ENCODE measurements at places on chromosomes 2 and 18. TPM values are rescaled to one million over a fixed set of nuclear protein-coding genes. Genes with fewer than 3 reads are reported as not detected.

GRCh38 chr2:48733067-48733503 is 22.4 kb downstream of the LHCGR start:
- DNase-seq = no peak

DNA sequence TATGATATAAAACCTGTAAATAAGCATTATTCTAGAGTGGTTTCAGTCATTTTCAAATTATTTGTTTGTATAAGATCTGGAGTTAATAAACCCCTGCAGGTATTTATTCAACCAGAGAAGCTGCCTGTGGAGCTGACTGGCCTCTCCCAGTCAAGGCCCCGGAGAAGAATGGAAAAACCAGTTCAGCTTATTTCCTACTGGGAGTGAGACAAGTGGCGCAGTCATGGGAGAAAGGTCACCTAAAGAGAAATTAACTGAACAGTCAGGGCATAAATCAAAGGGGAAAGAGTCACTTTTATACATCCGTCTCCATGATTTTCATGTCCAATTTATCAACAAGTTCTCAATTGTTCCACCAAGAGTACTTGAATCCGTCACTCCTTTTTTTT is 240.9 kb downstream of the RNF152 start:
- no peak for DNase-seq

DNA sequence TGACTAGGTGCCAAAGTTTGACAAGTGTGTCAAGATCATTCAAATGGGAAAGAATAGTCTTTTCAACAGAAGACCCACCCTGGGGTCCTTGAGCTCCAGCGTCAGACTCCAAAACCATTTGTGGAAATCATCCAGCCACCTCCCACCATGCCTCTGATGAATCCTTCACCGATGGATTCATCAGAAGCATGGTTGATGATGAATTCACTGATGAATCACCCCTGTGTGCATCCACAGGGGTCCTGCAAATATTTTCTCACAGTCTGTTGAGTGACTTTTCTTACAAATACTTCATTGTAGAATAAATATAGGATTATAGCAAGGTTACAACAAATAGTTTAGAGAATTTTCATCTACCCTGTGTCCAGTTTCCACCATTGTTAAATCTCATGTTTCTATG is 4.3 kb downstream of the UGT1A9 start:
- no peak for DNase-seq

DNA sequence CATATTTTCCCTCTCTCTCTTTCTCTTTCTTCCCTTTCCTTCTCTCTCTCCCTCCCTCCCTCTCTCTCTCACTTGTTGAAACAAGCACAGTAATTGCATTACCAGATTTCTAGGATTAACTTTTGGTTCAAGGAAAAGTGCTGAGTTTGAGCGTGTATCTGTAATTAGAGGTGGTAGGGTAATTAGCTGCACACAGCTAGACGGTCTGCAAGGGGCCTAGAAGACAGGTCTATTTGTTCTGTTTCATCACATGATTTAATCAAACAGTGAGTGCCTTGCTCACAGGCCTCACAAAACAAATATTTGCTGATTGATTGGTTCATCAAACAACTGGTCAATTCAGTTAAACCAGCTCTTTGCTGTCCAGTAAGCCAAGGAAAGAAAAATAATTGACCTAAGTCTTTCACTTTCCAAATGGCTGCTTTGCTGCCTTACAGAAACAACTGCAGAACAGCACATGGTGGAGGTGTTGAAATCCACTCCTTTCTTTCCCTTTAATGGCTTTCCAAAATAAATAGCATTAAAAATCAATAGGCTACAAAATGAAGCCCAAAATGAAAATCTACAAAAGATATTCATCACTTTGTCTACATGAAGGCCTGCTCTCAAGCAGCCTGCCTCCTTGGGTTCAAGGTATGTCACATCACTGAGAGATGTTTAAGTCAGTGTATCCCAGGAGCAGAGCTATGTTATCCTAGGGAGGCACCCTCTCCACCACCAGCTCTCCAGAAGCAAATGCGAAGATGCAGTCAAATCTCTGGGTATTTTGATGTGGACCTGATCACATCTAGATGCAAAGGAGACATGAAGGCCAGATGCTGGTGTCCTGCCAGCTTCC is 264.4 kb upstream of the SIX2 start:
- no peak for DNase-seq

- no peak for DNase-seq
Observed at GRCh38 chr2:204049635-204050034, 113.1 kb downstream of the ICOS start.

Gene GPBAR1
- polyA plus RNA-seq = 1.0 TPM

DNA sequence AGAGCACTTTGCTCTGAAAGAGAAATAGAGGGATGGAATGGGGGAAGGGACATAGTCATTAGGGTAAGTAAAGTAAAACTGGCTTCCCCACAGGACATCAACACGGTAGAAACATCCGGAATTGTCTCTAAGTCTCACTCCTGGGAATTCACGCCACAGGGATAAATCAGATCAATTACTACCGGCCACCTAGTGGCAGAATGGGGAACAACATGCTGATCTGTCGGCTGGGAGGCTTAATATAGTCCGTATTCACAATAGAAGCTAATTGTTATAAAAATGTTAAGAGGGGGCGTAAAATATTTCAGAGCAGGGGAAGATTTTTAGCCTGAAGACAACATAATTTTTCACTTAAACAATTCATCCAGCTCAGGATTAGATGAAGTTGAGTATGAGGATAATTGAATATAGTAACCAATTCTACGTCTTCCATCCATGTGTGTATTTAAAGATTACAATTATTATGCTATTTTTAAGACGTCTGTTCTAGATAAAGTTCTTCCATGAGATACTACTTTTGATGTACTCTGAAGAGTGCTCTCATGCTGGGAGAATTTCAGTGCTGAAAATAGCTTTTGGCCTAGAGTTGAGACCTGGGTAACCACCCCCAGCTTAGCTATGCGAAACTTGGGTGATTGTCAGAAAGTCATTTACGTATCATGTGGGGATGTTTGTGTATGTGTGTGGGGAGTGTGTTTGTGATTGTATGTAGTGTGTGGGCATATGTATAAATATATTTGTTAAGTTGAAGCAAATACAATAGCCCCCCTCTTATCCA is 65.7 kb downstream of the LRRTM1 start:
- DNase-seq = no peak

DNA sequence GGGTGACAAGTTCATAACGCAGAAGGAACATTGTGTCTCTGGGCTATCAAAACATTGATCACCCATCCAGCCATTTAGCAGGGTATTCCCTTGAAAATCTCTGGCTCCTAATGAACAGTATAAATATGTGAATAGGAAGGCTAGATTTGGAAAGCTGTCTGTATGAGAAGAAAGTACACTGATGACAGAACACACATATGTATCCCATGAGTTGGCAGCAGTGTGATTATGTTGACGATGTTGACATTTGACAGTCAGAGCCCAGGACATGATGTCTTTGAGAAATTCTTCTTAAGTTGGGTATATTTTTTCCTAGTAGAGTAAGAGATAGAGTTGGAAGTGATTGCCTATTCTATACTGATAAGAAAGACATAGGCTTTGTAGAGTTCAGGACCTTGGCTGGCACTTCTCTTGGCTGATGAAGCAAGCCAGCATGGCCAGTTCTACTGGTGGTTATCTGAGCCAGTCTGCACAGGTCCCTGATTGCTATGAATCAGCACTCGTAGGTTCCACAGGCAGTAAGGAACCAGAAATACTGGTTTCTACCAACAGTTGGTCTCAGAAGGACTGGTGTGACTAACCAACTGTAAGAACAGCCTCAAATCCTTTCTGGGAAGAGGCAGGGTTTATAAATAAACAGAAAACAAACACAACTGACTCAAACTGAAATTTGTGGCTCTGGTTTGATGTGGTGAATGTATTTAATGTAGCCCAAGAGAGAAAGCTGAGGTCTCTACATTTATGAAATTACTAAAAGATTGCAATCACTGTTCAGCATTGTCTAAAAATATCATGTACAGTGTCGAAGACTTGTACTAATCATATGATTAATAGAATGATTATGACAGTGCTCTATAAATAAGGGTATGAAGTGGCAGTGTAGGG is 43.9 kb upstream of the RAPH1 start:
- peak; percentile 77 for DNase-seq

Gene GRB14
- 1.1 TPM for polyA plus RNA-seq

DNA sequence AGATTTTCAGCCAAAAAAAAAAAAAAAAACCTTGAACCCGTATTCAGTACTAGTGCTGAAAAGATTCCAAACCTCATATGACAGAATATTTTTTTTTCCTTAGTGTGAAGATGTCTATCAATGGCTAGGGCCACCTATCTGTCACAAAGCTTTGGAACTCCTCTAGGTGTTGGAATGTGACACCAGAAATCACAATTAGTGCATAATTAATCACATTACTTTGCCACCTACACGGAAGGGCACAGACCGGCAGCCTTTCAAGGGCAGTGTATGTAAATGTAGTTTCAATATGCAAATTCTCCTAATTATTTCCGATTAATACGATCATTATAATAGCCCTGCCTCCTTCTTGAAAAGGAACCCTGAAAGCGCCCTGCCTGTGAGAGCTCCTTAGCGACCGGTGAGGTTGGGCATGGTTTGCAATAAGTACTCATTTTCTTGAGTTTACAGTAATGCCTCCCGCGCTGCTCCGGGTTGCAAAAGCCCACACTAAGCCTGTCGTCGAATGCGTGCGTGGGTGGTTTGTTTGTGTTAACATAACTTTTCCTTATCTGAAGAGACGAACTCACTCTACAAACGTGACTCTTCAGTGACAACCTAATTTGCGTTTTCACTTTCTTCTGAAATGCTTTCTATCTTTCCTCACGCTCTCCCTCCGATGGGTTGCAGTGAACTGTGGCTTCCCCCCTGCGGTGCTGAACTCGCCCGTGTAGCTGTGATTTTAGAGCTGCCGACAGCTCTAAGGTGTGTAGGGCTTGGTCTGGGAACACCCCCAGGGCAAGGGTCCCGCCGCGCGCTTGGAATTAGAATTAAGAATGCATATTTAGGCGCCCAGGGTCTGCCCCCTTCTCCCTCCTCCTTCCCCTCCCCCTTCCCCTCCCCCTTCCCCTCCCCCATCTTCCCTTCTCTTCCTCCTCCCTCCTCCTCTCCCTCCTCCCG is 765 bp upstream of the ID2 start:
- DNase-seq = peak; percentile 69

- peak; percentile 50 for DNase-seq
Observed at GRCh38 chr2:60484133-60484645, 69.3 kb downstream of the BCL11A start.

Measured in lung (tissue), 17 donors.